Stimulated activated CD8-positive, alpha-beta memory T cell treated with anti-CD3 and anti-CD28 coated beads, Interleukin-12 subunit alpha, Interleukin-12 subunit beta, amount 100 ng/mL, for 4 hours (primary cell): ENCODE measurements at places on chromosomes 1 and 21.
A peak's percentile ranks its signal among the peaks of the same experiment; 100 is the strongest.

DNA sequence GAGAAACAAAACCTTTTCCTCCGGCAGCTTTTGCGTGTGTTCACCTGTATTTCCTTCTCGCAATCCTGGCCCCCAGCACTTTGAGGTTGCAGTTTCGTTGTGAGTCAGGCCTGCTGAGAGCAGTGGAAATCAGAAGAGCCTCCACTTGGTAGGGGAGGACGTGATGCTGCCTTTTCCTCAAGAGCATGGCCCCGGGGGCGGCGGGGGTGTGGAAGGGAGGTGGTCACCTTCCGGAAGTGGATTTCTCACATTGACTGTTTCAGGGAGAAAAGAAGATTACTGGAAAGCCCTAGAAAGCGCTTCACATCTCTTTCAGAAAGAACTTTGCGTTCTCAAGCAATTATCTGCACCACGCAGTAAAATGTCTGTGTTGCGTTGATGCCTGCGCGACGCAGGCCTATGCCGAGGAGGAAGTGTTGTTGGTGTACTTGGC is 12.2 kb upstream of the IL10 start:
- peak; percentile 66 for DNase-seq

- DNase-seq: no peak
These were observed 37.0 kb downstream of the BACH1 start for GRCh38 chr21:29335720-29336119.

DNA sequence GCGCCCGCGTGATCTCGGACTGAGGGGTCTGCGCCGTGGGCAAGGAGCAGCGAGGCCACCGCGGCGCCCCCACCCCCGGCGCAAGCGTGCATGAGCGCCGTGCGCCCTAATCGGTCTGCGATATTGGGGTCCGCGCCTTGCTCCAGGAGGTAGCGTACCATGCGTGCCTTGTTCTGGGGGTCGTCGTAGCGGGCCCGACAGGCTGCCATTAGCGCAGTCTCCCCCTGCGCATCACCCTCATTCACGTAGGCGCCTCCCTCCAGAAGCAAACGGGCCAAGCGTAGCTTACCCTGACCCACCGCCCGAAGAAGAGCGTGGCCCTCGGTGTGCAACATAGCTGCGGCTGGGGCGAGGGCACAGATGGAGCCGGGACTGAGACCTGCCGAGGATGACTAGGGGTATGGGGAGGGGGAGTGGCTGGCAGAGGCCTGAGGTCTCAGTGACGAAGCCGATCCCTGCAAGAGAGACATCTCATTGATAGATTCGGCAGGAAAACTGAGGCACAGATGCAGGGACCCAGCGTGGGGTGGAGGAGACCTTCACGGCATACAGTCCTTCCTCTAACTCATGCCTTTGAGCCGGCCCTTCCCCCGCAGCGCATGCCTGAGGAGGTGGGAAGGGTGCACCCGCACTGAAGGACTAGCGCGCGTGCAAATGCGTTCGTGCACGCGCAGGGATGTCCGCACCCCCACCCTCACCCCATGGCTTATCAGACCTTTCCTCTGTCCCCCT is 2.8 kb downstream of the ANKRD34A start:
- DNase-seq: no peak

- no peak for DNase-seq
These were observed 904 bp downstream of the GJB3 start for GRCh38 chr1:34781844-34782391.

DNA sequence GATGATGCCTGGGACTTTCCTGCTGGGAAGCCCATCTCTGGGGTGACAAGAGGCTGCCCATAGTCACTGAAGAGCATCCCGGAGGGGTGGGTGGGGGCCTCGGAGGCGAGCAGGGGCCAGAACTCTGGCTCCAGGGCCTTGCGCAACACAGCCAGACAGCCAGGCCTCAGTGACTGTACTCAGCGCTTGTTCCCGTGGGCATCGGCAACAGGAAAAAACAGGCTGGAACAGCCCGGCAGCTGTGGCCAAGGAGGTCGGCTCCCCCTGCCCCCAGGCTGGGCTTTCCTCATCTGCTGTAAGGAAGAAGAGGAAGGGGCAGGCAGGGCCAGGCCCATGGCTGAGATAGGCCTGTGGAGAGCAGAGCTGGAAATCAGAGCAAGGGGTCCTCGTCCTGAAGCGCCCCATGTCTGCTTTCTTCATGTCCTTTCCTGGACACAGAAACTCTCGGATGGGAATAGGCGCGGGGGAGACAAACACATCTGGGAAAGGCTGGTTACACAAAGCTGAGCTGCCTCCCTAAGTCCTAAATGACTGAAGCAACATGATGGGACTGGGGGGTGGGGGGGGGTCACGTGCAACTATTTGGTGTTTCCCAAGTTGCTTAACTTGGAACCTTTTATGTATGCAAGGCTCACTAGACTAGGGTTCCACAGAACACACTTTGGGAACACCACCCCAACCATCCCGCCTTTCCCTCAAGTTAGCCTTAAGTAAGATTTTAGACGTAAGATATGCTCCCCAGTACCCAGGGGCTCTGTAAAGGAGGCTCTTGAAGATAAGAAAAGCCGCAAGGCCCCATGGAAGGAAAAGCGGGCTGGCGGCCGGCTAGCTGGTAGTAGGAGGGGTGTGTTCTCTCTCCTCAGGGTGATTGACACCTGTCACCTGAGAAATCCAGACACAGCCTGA is 30.7 kb downstream of the HSPG2 start:
- no peak for DNase-seq

DNA sequence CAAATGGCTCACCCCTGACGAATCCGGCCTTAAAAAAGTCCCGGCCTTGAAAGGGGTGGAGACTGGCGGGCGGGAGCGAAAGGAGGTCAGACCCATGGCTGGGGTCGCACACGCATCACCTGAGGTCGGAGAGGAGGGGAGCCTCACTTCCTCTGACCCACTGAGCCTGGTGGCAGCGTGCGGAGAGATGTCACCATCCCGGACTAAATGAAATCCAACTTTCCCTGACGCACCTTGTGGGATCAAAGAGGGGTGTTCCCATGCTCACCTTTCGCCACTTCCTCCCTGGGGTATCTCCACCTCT is 709 bp upstream of the SLC41A1 start:
- DNase-seq: no peak

DNA sequence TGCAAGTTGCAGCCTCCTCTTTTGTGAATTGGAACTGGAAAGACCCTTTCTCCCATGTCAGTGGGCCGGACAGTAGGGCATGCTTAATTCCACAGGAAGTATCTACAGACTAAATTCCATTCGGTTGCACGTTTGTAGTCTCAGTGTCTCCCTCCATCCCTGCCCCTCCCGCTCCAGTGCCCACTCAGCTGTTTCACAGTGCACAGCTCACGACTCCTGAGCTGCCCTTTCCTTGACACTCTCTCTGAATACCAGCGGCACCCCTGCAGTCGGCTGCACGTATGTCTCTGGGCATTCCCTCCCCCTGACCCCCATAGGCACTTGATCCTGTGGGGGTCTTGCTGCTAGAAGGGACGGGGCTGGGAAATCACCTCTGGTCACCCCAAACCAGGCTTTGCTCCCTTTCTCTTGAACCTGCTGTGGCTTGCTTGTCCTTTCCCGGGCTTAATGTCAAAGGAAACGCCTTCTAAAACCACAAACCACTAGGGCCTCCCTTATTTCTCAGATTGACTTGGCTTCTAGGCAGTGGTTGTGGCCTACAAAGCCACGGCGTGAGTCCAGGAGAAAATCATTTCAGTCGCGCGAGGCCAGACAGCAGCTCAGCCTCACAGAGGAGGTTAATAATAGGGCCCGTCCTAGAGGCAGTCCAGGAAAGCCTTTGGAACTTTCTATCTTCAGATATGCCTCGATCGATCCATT is 365.3 kb upstream of the PROX1 start:
- DNase-seq: no peak

DNA sequence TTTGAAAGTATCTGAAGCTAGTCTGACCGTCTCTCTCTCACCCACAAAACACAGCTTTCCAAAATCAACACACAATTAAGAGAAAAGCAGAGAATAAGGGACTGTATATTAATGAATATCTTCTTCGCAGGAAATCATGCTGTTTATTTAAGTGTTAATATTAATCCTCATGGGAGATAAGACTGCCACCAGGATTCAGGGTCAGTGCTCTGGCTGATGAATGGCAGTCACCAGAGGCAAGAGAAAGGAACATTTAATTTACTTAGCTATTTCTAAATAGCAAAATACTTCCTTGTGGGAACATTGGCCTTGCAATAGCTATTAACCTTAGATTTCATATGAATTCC is 2.2 kb downstream of the SCYL3 start:
- no peak for DNase-seq

DNA sequence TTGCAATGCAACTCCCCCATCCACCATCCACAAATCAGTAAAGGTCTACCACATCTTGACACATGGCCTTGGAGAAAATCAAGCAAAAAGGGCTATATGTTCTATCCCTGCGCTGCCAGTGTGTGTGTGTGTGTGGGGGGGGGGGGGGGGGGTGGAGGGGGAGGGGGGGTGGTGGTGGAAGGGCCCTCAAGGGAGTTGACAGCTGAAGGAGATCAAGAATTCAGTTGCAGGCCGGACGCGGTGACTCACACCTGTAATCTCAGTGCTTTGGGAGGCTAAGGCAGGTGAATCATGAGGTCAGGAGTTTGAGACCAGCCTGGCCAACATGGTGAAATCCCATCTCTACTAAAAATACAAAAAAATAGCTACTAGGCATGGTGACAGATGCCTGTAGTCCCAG is 37.6 kb upstream of the CLIC4 start:
- DNase-seq: no peak

- DNase-seq: no peak
These were observed 73.7 kb downstream of the LRRC8D start for GRCh38 chr1:89894210-89895201.

GRCh38 chr21:34701726-34702125 is 32.9 kb downstream of the CLIC6 start:
- DNase-seq: no peak

- DNase-seq: no peak
These were observed 2.7 kb upstream of the MMEL1 start for GRCh38 chr1:2635361-2636010.

DNA sequence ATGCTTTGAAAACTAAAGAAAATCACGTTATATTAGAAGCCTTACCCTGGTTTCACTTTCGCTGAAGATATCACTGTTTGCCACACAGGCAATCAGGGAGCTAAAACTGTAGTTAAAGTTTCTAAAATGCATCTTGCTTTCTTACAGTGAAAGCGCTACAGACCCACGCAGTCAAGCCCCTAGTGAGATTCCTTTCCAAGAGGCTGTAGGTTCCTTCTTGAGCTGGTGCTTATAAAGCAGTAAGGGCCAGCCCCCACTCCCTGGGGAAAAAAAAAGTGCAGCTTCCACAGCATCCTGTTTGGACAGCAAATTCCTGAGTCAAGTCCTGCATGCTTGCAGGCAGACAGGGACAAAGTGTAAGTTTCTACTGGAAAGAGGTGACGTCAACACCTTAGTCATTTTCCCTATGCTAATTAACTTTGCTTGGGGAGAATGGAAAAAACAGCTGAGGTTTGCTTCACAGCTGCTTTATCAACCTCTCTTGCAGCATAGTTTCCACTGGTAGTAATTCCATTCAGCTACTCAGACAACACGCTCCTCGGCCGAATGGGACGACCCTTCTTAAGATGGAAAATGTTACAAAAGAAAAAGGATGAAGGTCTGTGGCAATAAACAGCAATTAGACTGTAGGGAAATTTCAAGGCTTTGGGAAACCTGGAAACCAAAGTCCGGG is 14.7 kb upstream of the KCNE1 start:
- no peak for DNase-seq

- DNase-seq: no peak
These were observed 5.7 kb downstream of the ZBTB7B start for GRCh38 chr1:155008015-155008941.

GRCh38 chr1:159743651-159744410 is 29.4 kb upstream of the CRP start:
- no peak for DNase-seq

GRCh38 chr1:157652859-157653493 is 47.6 kb downstream of the FCRL3 start:
- DNase-seq: no peak

- DNase-seq: no peak
These were observed 14.4 kb upstream of the ZNF362 start for GRCh38 chr1:33241866-33242265.

- DNase-seq: no peak
These were observed 23.1 kb downstream of the DYRK3 start for GRCh38 chr1:206658264-206658980.

DNA sequence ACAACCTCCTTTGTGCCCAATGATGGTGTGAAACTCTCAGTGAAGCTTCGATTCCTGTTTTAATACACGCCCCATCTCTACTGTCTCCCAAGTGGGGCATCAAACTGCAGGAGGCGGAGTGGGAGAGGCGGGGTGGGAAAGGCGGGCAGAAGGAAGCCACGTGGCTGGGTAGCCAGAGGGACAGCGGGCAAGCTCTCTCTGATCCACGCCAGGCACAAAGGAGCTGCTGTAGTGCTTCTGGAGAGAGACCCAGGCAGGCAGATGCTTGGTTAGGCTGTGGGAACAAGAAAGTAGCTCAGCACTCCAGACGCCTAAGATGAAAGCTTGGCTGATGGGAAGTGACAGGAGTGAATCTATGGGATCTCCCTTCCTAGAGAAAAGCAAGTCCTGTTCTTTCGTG is 25.7 kb downstream of the TRIM67 start:
- no peak for DNase-seq
